Activated T-helper 9 cell treated with anti-CD3 and anti-CD28 coated beads, Interleukin-2, amount 50 U/mL, for 16 hours (primary cell): ENCODE measurements at places on chromosomes 4 and X.

DNA sequence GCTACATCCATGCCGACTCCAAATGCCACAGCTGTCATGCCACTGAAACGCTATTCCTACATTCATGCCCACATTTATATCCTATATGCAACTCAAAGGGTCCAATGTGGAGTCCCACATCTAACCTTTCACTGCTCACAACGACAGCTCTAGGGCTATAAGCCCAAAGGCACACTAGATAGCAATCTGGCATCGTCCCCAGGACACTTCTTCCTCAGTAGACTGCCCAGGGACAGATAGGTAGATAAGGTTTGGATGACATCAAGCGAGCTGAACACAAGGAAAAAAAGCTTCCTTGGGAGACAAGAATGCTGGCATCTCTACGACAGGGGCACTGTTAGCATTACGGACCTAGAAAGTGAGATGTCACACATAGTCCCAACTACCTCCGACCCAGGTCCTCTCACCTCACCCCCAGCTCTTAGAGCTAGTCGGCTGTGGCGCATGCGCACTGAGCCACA is 685 bp downstream of the RAB9B start:
- DNase-seq: no peak

DNA sequence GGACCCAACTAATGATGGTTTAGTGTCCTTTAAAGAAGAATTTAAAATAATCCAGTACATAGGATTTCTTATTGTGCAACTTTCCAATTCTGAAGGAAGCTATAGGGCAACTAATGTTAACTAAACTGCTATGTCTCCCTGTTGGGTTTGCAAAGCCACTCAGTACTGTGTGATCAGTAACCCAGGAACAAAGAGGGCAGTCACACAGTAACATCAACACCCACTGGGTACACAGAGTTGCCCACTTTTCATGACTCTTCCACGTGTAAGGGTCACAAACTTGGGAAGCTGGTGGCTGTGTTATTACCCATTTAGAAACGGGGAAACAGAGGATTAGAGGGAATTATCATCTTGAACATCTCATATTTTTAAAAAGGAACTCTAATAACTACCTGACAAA is 555.0 kb upstream of the DIPK2B start:
- no peak for DNase-seq

DNA sequence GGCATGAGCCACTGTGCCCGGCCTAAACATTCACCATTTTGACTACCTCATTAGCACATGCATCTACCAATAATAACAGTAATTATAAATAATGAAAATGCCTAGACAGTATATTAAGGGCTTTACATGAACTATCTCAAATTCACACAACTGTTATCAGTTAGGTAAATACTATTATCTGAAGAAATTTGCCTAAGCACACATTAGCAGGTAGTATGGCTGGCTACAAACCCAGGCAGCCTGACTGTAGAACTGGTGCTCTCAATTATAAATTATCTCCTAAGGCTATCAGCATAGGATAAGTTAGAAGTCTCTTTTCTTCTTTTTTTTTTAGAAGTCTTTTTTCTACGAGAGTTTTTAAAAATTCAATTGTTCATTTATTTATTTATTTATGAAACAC is 14.1 kb upstream of the CXorf38 start:
- no peak for DNase-seq

- no peak for DNase-seq
Observed at GRCh38 chr4:108954880-108955279, 192.0 kb upstream of the ETNPPL start.

DNA sequence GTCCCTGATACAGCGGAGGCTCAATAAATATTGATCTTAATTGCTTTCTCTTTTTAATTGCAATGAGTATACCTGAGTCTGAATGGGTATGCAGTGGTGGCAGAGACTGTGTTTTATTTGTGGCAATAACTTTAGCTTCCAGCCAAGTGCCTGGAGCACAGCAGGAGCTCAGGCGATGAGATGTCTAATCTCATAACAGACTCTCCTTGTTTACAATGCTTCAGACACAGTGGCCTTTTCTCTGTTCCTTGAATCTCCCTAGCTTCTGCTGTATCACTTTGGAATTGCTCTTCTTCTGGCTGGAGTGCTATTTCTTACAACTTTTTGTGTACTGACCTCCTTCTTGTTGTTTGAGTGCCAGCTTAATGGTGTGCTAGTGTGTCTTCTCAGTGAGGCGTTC is 91.5 kb upstream of the UNC5C start:
- DNase-seq: no peak

DNA sequence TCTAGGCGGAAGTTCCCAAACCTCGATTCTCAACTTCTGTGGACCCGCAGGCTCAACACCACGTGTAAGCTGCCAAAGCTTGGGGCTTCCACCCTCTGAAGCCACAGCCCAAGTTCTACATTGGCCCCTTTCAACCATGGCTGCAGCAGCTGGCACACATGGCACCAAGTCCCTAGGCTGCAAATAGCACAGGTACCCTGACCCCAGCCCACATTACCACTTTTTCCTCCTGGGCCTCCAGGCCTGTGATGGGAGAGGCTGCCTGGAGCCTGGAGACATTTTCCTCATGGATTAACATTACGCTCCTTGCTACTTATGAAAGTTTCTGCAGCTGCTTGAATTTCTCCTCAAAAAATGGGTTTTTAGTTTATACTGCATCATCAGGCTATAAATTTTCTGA is 479.5 kb downstream of the PCDH7 start:
- no peak for DNase-seq

- DNase-seq: no peak
Observed at GRCh38 chrX:23373129-23373804, 38.6 kb downstream of the PTCHD1 start.
